ENCODE measurements at places on chromosomes 3 and 15.

GRCh38 chr3:43649365-43649968 lies 27.7 kb upstream of the ANO10 start:
- DNase-seq, result no peak

GRCh38 chr3:45524565-45524964 lies 70.0 kb upstream of the LIMD1 start:
- no peak for DNase-seq

- DNase-seq, result no peak
These were observed 97.9 kb upstream of the PFN2 start for GRCh38 chr3:150068440-150069153.

DNA sequence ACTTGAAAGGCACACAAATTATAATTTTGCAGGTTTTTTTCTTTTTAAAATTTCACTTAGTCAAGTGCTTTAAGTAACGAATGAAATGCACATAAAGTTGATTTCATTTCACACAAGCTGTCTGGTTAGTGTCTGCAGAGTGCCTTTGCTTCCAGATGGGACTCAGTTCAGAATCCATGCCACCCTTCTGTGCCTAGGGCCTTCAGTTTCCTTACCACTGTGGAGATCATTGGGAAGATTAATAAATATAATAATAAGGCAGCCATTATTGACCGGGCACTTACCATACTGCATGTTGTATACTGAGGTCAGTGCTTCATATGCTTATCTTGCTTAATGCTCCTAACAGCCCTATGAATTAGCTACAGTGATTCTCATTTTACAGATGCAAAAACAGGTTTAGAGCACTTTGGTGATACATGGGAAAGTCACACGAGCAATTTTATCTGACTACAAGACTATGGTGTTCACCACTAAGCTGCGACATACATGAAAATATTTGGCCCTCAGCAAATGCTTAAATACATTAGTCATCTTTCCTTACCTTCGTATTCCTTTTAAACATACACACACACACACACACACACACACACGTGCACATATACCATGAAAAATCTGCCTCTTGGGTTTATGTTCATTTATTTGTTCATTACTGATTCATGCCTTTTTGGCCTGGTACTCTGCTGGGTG lies 3.1 kb downstream of the NMNAT3 start:
- no peak for DNase-seq

Data from activated T-helper 1 cell treated with Interleukin-2 at 50 U/mL for 16 hours (primary cell).